Stimulated activated CD8-positive, alpha-beta memory T cell treated with anti-CD3 and anti-CD28 coated beads, Interleukin-4, amount 100 ng/mL, for 4 hours (primary cell): ENCODE measurements at places on chromosomes 5 and 9.

DNA sequence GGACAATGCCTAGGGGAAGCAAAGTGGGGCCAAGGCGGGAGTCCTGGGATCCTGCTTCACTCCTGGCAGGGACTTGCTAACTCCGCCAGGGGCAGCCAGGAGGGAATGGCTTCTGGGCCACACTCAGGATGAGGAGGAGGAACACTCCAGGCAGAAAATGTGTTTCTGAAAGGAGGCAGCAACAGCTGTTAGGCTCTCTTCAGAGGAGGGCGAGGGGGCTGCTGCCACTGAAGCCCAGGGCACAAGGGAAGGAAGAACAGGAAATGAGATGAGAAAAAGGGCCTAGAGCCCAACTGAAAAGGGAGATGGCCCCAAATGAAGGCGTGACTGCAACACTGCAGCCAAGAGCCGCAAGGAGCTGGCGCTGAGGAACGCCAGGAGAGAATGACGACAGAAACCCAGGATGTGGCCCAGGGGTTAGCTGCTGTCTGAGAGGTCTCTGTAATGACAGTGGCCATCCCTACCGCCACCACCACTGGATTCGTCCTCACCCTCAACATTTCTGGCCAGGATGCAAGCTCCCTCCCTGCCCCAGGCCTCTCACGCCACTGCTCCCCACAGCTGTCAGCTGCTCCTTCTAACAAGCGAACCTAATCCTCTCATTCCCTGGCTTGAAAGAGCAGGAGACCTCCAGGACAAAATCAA lies 15.8 kb downstream of the PSMB7 start:
- no peak for DNase-seq

- no peak for DNase-seq
These were observed 68.6 kb upstream of the RNF130 start for GRCh38 chr5:180140079-180140554.

GRCh38 chr5:173014671-173015070 lies 31.1 kb downstream of the ATP6V0E1 start:
- DNase-seq: no peak

- DNase-seq: no peak
These were observed 139.6 kb downstream of the SMARCA2 start for GRCh38 chr9:2154731-2155130.

GRCh38 chr9:21333226-21333625 lies 2.0 kb downstream of the KLHL9 start:
- no peak for DNase-seq

DNA sequence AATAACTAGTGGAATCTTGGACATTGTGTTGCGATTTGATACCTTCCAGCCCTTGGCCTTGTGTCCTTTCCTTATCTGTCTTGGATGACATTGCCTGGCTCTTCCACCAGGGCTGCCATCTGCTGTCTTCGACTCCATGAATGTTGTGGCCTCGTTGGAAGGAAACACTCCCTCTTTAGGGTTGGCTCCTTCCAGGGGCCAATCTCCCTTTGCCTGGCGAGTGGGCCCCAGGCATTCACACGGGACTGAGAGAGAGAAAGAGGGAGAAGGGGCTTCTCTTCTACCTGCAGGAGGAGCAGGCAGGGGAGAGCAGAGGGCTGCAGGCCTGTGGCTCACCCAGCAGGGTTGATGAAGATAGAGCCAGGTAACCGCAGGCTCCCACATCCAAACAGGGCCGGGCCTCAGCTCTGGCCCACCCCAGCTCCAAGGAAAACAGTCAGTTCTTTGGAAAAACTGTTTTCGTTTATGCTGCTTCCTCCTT lies 31.3 kb downstream of the FGF1 start:
- no peak for DNase-seq

DNA sequence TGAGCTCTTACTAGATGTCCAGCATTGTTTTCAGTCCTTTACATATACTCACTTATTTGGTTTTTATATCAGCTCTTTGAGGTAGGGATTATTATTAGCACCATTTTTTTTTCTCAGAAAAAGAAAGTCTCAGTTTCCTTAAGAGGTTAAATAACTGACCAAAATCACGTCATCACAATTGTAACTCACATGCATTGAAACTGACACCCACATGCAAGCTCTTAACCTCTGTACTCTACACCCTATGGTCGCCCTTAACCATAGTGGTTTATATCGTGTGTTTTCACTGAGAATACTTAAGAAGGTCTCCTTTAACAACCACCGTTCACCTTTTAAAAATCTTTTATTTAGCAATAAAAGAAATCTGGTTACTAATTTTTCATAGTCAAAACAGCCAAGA lies 61.0 kb downstream of the PRDM6 start:
- no peak for DNase-seq

DNA sequence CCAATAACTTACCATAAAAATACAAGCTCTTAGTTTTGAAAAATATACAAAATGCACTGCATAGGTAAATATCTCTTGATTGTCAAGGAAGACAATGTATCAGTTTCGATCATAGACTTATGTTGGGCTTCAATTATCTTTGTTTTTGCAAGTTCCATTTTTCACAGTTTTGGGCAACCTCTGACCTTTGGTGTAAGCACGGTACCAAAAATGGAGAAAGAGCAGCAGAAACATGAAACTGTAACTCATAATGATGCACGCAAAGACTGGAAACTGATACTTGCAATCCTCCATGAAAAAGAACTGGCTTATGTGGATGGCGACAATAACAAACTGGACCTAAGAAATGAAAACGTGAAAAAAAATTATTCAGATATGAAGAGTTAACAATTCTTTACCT lies 54.5 kb upstream of the DEPDC1B start:
- DNase-seq: no peak

DNA sequence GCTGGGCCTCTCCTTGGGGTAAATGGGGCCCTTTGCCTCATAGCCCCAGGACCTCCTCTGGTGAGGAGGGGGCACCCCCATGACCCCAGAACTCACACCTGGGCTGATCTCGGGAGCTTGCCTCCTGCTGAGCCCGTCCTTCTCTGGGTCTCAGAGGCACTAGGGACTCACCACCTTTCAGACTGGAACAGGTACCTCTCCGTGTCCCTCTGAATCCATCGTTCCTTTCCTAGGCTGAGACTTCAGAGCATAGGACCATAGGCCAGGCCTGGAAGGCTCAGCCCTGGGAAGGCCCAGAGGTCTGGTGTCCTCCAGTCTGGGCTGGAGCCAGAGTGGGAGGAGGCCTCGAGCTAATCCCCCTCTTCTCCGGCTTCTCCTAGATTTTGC lies 97.9 kb downstream of the CACNA1B start:
- no peak for DNase-seq

GRCh38 chr9:119283078-119283794 lies 86.0 kb downstream of the BRINP1 start:
- no peak for DNase-seq

DNA sequence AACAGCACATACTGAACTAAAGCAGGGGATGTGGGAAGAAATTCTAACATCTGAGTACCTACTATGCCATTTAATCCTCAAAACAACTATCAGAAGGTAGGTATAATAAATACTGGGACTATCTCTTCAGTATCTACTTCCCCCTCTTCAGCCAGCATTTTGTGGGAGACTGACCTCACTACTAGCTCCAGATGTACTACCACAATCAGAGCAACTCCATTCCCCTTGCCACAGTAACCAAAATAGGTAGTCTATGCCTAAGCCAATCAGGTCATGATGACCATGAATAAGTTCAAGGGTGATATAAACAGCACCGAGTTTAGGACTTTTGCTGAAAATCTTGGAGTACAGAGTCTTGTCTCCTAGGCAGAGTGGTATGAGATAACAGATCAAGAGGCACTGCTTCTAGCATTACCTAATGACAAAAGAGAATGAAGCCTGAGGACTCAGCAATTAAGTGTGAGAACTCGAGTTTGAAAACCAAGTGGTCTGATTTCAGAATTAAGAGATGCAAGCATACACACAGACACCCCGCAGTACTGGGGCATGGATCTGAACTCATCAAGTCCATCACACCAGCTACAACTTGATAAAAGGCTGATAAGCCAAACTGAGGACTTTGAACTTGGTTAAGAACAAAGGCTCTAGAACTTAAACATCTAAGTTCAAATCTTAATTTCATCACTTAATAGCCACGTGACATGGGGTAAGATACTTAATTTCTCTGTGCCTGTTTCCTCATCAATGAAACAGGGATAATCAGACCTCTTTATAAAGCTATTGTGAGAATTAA lies 9.7 kb downstream of the FNIP1 start:
- DNase-seq: no peak

GRCh38 chr9:38619556-38620447 lies 594 bp downstream of the ANKRD18A start:
- DNase-seq: no peak

- DNase-seq: no peak
These were observed 9.5 kb upstream of the BARHL1 start for GRCh38 chr9:132572921-132573320.

- no peak for DNase-seq
These were observed 558.9 kb upstream of the KLF4 start for GRCh38 chr9:108048406-108049025.

- DNase-seq: no peak
These were observed 142.3 kb upstream of the FSTL4 start for GRCh38 chr5:133754575-133755169.

GRCh38 chr9:98146101-98146991 lies 27.3 kb upstream of the TRIM14 start:
- no peak for DNase-seq

GRCh38 chr5:145853781-145854376 lies 18.7 kb upstream of the PRELID2 start:
- DNase-seq: no peak

GRCh38 chr9:98339987-98340800 lies 84.7 kb upstream of the TBC1D2 start:
- DNase-seq: no peak

DNA sequence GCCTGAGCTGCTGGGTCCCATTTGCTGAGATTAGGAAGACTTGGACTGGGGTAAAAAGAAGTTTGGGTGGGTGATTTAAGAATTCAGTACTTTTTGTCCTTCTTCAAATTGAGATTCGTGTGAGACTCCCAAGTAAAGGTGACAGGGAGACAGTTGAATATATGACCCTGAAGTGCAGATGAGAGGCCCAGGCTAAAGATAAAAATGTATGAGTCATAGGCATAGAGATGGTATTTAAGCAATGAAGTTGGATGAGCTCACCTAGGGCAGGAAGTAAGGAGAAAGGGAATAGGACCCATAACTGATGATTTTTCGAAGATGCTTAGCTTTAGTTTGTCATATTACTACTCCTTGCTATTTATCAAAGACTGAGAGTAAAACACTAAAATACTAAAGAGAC lies 255.9 kb upstream of the ADRA1B start:
- DNase-seq: no peak

- DNase-seq: no peak
These were observed 63.6 kb upstream of the OLFM1 start for GRCh38 chr9:135023786-135024405.

- no peak for DNase-seq
These were observed 15.7 kb upstream of the FNIP1 start for GRCh38 chr5:131812371-131813160.

GRCh38 chr5:36724467-36725332 lies 118.3 kb downstream of the SLC1A3 start:
- DNase-seq: no peak

DNA sequence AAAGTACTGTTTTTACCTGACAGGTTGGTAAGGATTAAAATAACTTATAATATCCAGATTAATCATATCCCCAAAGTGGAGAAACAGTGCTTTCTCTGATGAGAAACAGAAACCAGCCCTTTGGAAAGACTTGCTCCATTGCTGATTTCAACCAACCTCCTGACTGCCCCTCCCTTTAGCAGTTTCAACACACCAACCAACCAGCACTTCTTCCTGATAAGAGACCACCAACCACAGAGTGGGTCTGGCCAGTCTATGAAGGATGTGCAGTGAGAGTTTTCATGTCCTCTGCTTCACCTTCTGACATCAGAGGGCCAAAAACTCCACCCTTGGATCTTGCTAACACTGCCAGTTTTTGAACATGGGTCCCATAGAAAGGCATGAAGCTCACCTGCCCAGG lies 28.1 kb downstream of the RIGI start:
- no peak for DNase-seq

GRCh38 chr9:130512199-130512598 lies 67.2 kb upstream of the FUBP3 start:
- no peak for DNase-seq

GRCh38 chr5:138330813-138331448 lies 673 bp downstream of the CDC25C start:
- DNase-seq: no peak

DNA sequence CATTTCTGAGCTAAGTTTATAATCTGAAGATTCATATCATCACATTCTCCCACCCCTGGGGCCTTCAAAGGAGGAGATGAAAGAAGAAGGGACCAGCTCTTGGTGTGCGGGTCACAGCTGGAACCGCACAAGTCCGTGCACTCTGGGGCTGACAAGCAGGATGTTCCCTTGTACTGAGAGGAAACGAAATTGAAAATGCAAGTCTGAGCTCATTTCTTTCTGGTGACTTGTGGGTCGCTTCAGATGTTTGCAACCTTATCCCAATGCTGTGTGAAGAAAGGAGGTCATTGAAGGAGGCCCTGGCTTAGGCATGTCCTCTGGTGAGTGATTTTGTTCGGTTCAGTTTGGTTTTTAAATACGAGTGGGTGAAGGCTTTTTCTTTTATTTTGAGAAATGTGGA lies 59.6 kb downstream of the C9orf152 start:
- no peak for DNase-seq

- no peak for DNase-seq
These were observed 826.1 kb downstream of the PRELID2 start for GRCh38 chr5:145008876-145009530.

- no peak for DNase-seq
These were observed 687.4 kb downstream of the PRR16 start for GRCh38 chr5:121151534-121151933.

DNA sequence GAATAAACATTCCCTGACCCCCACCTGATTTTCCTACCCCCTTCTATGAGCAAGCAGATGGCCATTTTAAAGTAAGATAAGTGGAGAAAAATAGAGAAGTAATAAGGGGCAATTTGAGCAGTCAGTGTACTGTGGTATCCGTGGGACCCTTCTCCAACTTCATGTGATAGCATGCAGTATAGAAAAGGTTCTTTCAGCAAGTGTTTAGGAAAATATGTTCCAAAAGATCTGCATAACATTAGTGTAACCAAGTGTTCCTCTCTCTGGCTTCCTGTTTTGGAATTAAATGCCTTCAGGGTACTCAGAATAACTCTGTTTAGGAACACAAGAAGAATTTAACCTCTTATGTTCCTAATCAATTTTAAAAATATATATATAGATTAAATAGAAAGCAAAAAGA lies 134.9 kb downstream of the ATG10 start:
- DNase-seq: no peak

- no peak for DNase-seq
These were observed 250.5 kb downstream of the NR2F1-AS1 start for GRCh38 chr5:93330506-93330905.

GRCh38 chr5:5246736-5247135 lies 106.6 kb downstream of the ADAMTS16 start:
- no peak for DNase-seq

DNA sequence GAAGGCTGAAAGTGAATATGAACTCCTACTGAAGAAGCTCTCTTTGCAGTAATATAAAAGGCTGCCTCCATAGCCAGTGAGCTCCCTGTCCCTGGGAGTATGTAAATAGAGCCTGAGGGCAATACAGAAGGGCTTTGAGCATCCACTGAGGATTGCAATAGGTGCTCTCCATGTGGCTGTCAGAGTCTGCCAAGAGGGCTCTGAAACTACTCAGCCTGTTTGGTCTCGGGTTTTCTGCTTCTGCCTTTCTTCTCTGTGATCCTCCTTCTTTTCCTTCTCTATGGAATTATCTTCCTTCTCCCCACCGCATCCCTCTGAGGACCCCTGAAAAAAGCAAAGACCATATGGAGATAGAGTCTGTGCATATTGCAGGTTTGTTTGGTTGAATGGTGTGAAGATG lies 69.4 kb downstream of the PCDH1 start:
- no peak for DNase-seq
